Omental fat pad (tissue), 4 donors: ENCODE measurements at places on chromosomes 4 and X. TPM values are rescaled to one million over a fixed set of nuclear protein-coding genes. Genes with fewer than 3 reads are reported as not detected.
A peak's percentile ranks its signal among the peaks of the same experiment; 100 is the strongest.

The GPR101 gene
- not detected for total RNA-seq

The NSUN7 gene
- 1.3 TPM for total RNA-seq

The CLNK gene
- total RNA-seq = not detected

GRCh38 chr4:187141101-187141500, 417.4 kb upstream of the FAT1 start:
- no peak for DNase-seq

DNA sequence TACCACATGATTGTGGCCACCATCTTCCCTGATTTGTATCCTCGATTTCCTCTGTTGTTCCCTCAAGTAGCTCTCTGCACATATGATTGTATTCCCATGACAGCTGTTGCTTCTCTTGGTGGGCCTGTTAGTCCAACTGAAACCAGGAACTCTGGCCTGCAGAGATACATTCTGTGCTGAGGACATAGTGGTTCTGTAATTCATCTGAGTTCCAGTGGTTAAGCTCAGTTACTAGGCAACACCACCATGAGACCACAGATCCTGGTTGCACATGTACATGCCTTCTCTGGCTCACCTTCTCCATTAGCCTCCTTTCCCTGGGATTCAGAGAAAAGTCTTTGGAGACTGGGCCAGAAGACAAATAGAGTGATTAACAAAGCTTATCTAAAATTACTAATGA, 172.1 kb upstream of the SLC7A11 start:
- DNase-seq = no peak

DNA sequence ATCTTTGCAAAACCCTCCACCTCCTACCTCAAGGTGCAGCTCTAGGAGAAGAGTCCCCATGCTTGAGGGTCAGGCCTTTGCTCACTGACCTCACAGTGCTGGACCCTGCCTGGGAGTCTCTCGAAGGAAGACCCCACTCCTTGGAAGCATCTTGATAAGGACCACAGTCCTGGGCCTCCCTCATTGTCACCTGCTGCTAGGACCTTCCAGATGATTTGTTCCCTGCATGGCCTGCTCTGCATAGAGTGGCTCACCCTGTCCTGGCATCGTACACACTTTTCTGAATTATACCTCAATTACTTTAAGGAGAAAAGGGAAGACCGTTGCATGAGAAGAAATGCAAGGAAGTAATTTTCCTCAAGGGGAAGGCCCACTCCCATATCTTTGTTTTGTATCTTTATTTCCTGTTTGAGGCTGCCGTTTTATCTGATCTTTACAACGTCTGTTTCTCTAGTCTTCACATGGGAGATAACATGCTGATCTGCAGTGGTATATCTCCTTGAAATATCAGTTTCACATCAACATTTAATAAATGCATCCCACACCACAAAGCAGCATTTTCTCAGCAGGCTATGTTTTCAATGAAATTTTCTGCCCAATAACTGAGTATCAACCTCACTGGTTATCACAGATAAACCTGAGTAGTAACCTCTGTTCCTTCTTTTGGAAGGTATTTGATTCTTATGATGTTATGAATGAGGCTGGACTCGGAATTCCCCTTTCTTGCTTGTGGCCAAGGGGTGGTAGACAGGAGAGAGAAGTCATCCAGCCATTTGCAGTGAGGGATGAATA, 15.0 kb upstream of the AKAP17A start:
- DNase-seq = no peak

GRCh38 chrX:75748431-75748830, 36.6 kb downstream of the MAGEE2 start:
- no peak for DNase-seq

DNA sequence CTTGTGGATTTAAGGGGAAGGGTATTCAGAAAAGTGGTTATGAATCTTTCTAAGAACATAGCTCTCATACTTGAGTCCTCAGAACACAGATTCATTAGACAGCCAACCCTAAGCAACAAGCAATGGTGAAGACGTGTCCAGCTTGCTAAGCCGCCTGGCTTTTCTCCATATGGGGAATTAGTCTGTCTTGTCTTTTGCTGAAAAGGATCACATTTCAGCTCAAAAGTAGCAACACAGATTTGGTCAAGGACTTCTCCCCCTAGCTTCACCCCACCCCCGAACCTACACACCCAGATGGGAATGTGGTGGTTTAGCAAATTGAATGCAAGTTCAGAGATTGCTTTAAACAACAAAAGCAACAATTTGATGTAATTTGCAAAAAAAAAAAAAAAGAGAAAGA, 103.3 kb upstream of the RASGEF1B start:
- no peak for DNase-seq

- DNase-seq = peak; percentile 47
Measured at GRCh38 chrX:74535408-74536151, 78.8 kb downstream of the RLIM start.

GRCh38 chrX:7568597-7568996, 274.4 kb upstream of the VCX start:
- no peak for DNase-seq

GRCh38 chrX:21972721-21973120, 32.2 kb downstream of the SMS start:
- DNase-seq = no peak

GRCh38 chrX:100408713-100409609, 1.1 kb downstream of the PCDH19 start:
- no peak for DNase-seq
